ENCODE measurements at places on chromosomes 12 and 14.

DNA sequence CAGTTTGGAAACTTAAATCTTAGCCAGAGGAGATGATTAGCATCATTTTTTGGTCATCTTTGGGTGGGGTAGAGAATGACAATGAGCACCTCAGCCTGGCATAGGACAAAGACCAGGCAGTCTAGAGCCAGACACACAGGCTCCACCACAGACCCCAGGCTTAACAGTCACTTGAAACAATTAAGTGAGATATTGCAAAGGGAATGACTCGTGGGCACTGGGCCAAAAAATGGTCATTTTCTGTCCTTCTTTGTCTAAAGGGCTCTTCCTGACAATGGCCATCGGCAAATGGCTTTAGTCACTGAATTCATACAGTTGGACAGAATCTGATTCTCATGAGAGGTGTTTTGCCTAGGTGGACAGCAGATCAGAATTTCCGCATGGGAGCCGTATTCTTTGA is 78.0 kb upstream of the DICER1 start:
- DNase-seq = no peak

GRCh38 chr14:23555533-23555881 is 564 bp upstream of the THTPA start:
- no peak for DNase-seq

DNA sequence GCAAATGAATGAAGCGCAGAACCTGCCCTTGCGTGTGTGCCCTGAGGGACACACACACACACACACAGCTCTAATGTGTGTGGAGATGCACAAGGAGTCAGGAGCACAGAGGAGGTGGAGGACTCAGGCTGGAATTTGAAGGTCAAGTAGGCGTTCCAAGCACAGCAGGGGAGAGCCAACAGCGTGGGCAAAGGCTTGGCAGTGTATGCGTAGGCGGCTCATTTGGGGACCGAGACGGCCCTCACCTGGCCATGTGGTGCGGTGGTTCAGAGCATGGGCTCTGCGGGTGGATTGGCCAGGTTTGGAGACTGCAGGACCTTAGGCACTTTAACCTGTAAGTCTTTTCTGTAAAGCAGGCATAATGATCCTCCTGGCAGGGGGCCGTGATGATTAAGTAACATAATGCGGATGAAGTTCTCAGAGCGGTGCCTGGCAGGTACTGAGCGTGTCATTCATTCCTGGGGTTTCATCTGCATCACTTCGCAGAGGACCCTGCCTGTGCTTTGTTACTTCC is 69.5 kb upstream of the SLC24A4 start:
- DNase-seq = no peak

DNA sequence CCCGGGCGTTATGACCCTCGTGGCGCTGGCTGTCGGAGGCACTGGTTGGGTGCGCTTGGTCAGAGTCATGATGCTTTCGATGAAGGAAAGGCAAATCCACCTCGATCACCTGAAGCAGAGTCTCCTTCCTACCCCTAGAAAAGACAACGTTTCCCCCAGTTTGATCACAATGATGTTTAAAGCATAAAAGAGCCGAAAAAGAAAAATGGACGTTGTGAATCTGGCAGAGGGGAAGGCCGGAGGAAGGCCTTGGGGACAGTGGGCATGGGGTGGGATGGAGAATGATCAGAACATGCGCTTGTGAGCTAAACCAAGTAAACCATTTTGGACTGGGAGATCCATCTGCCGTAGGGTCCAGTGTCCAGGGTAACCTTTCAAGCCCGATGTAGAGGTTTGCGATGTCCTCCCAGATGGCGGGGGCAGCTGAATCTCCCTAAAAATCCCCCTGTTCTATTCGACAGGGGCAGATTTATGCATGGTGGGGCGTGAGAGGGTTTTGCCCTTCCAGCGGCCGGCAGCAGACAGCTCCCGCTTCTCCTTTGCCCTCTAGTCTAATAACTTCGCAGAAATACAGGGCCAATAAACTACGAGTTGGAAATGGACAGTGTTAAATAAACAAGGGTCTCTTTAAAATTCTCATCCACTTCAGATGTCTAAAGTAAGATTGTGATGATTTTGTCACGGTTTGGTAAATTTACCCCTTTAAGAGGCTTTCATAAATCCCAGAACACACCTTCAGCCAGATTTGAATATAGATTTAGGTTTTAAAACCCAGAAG is 2.3 kb upstream of the OTX2 start:
- DNase-seq = no peak

DNA sequence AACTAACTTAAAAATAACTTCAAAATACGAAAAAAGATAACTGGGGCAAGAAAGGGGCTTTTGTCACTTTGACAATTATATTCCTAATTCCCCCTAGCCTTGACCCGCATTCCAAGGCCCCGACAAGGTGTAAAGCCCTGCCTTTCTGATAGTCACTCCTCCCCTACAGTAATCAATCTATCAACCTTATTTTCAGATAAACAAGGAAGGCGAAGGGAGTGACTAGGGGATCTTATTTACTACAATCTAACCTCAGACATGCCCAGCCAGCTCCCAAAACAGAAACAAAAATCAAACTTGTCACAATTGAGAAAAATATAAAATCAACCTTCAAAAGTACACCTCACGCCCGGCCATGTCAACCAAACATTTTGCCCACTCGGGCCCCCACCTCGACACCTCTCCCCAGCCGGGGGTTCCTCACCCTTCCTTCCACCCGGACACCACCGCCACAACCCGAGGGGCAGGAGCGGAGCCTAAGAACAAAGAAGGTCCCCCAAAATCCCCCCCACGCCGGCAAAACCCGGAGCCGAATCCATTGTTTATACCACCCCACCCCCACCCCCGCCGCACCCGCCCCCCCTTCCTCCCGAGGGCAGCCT is 562 bp downstream of the ZFYVE1 start:
- DNase-seq = no peak

DNA sequence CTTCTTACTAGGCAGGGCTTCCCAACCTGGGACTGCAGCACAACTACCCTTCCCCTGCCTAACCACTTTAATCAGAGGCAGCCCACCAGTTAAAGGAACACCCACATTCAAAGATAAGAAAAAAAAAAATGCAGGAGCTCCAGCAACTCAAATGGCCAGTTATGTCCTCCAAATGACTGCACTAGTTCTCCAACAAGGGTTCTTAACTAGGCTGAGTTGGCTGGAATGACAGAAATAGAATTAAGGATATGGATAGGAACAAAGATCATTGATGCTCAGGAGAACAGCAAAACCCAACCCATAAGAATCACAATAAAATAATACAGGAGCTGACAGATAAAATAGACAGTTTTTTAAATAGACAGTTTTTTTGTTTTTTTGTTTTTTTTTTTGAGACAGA is 154.2 kb downstream of the PLCZ1 start:
- DNase-seq = no peak

- no peak for DNase-seq
Measured at GRCh38 chr14:68473069-68473468, 319.8 kb downstream of the ZFP36L1 start.

DNA sequence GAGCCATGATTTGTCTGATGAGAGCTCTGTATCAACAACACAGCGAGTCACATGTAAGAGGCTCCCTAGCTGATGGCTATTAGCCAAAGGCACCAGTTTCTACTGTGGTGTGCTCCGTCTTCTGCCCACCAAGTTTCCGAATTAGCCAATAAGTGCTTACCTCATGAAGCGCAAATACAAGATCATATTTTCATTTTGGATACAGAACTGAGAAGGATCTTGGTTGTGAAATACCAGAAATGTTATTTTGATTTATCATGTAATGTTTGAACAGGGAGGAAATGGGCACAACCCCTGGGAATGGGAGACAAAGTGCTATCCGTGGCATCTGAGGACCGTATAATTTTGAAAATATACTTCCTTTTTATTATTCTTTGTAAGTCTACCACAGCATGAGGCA is 234.3 kb downstream of the DACT1 start:
- no peak for DNase-seq

GRCh38 chr12:10364815-10365622 is 24.8 kb downstream of the KLRK1 start:
- no peak for DNase-seq

Measured in keratinocyte (primary cell).